ENCODE measurements at places on chromosomes 3 and 15. TPM values are rescaled to one million over a fixed set of nuclear protein-coding genes. Genes with fewer than 3 reads are reported as not detected.

DNA sequence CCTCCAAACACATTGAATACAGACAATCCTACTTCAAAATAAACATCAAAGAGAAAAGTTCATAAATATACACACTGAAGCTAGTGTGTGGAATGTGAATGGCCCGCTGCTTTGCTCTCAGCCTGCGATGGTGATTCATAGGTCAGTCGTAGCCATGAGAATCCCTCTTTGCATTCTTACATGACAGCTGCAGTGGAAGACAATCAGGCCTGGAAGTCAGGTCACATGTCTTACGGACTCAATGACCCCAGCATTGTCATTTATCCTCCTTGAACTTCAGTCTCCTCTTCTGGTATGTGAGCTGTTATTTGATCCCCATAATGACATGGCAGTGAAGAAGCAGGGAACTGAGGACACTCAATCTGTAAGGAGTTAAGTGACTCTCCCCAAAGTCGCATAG, 217.8 kb upstream of the EOMES start:
- H3K36me3 ChIP-seq, result no peaks in the 10 kb centered on the region
- no peak overlapping the region for H3K4me3 ChIP-seq
- H3K4me1 ChIP-seq, result no peaks in the 10 kb centered on the region
- no peak for DNase-seq
- no peaks in the 10 kb centered on the region for H3K27me3 ChIP-seq

The PIGZ gene
- total RNA-seq, result 0.33 TPM

DNA sequence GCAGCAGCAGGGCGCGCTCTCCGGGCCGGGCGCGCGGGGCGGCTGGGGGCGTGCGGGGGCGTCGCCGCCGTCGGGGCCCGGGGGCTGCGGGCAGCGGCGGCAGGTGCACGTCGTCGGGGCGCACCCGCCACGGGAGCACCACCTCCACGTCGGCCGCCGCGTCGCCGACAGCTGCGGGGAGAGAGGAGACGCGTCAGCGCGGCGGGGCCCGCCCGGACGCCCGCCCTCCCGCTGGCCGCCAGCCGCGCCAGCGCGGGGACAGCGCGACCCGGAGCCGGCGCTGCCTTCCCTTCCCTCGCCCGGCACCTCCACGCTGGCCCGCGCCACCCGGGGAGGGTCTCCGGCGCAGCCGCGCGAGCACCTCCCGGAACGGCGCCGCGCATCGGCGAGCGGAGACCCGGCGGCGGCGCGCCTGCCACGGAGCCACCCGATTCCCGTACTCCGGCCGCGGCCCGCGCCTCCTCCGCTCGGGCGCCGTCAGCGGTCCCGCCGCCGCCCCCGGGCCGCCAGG, 481 bp downstream of the ADAMTS17 start:
- H3K27me3 ChIP-seq, result no peaks in the 10 kb centered on the region
- peak; percentile 31 for DNase-seq
- H3K4me1 ChIP-seq, result peaks cover 27% of the 10 kb centered on the region
- H3K27ac ChIP-seq, result no peak overlapping the region

DNA sequence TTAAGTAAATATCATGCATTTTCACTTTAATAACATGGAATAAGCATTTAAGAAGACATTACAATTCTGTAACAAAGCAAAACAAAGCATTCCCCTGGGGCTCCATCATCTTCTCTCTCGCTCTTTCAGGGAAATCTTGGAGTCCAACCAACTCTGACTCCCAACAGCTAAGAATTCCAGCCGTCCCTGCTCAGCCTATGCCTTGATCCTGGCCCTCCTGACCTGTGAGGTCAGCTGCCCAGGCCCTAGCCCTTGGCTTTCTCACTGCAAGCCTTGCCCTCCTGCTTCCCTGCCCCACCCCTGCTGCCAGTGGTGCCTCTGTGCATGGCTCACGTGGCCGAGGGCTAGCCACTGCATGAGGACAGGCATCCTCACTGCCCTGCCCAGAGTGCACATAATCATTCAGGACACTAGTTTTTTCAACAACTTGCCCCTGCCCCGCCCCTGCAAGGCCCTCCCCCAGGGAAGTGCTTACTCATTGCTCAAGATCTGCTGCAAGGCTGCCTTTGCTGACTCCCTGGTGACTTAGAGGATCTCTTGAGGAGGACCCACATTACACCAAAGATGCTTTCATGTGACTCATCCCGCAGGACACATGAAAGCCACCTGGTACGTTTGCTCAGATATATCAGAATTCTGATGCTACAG, 37.6 kb downstream of the MTMR10 start:
- no peak overlapping the region for H3K4me3 ChIP-seq
- H3K4me1 ChIP-seq, result no peaks in the 10 kb centered on the region
- H3K27me3 ChIP-seq, result no peaks in the 10 kb centered on the region
- DNase-seq, result no peak
- H3K27ac ChIP-seq, result no peak overlapping the region

The TCAIM gene
- total RNA-seq, result 4.2 TPM

The AGBL1 gene
- not detected for total RNA-seq

DNA sequence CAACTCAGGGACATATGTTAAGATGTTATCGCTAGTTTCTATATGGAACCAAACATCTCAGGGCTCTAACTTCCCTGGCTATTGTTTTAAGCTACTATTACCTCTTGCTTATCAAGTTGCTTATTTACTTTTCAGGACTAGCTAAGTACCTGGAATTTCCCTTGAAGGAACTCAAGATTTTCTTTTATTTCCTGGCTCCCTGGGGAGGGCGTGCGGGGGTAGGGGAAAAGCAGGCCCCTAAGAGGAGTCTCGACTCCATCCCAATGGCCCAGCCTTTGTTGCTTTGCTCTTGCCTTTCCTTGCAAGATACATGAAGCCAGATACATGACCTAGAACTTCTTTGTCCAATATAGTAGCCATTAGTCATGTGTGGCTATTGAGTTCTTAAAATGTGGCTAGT, 76.9 kb upstream of the STXBP5L start:
- H3K4me3 ChIP-seq, result no peak overlapping the region
- no peaks in the 10 kb centered on the region for H3K36me3 ChIP-seq
- H3K27me3 ChIP-seq, result no peaks in the 10 kb centered on the region
- no peak for DNase-seq
- no peaks in the 10 kb centered on the region for H3K4me1 ChIP-seq
- no peak overlapping the region for H3K27ac ChIP-seq

- DNase-seq, result no peak
- H3K4me1 ChIP-seq, result no peaks in the 10 kb centered on the region
- no peak overlapping the region for H3K4me3 ChIP-seq
- no peaks in the 10 kb centered on the region for H3K36me3 ChIP-seq
- no peaks in the 10 kb centered on the region for H3K27me3 ChIP-seq
Measured at GRCh38 chr3:8456412-8456811, 45.2 kb upstream of the LMCD1 start.

- H3K27me3 ChIP-seq, result no peaks in the 10 kb centered on the region
- H3K27ac ChIP-seq, result peak overlapping the region; percentile 88
- peaks cover 34% of the 10 kb centered on the region for H3K4me1 ChIP-seq
- peaks cover 60% of the 10 kb centered on the region for H3K36me3 ChIP-seq
Measured at GRCh38 chr3:184333700-184334099, 3.7 kb upstream of the FAM131A start.
